ENCODE measurements at places on chromosomes 7 and 10.

DNA sequence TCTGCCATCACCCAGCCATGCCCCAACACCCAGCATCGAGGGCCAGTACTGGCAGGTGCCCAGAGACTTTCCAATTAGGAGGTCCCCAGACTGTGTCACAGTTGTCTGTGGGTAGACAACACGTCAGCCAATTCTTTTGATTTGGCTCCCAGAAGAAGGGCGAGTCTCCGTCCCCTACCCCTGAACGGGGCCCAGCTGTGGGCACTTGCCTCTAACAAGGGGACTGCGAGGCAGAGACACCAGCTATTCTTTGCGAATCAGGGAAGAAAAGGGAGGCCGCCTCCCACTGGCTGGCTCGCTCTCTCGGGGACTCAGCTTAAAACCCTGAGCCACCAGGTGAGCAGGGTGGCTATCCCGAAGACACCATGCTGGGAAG lies 167.3 kb downstream of the USP6NL start:
- DNase-seq: no peak

GRCh38 chr10:31697271-31698180 lies 231.1 kb downstream of the ARHGAP12 start:
- DNase-seq: no peak

GRCh38 chr7:114598946-114599345 lies 184.3 kb downstream of the FOXP2 start:
- no peak for DNase-seq

DNA sequence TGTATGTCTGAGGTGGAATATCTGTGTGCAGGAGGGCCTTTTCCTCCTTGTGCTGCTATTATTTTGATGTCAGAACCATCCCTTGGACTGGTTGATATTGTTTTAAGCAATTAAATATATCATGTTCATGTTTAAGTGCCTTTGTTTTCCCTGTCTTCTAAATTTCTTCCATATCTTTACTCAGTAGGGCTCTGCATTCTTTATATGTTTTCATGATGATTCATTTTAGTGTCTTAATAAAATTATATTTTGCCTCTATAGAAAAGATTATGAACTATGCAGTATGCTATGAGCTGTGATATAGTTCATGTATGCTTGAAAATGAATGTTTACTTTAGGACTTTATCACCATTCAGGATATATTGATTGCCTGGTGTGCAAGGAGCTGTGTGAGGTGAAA lies 34.8 kb downstream of the AHR start:
- DNase-seq: no peak

DNA sequence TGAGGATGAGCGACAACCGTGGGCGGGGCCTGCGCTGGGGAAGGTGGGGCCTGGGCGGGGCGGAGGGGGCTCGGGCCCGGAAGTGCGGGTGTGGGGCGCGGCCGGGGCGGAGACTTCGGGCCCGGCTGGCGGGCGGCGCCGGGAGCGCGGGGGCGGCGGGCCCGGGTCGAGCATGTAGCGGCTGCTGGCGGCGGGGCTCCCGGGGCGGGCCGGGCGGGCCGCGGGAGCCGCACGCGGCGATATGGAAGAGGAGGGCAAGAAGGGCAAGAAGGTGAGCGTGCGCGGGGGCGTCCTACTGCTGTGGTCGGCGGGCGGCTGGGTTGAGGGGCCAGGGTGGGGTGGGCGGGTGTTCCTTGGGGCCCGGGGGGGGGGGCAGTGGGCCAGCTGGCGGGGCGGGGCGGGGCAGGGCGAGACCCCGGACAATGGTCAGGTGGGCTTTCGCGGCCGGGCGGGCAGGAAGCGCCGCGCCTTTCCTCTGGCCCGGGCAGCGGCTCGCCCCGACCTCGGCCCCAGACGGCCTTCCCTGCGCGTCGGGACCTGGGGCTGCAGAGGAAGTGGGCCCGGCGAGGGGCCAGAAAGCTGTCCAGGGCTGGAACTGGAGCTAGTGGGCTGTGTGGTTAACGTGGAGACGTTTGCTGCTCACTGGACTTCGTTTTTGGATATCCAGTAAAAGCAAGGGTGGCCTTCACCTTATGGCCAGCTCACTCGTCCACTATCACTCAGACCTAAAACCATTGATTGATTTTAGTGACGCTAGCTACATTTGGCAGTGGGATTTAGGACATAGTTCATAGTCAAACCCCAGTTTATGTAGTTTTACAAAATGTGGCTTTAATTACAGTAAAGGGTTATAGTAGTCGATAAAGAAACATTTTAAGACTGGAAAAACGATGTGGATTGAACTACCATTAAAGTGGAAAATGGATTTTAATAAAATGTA lies at the start of gene CCM2:
Gene CCM2 (plus strand): TSS at position 109 of the 940 bp plus-strand sequence. CDS start 133 bp downstream, at position 242.
- DNase-seq: no peak

DNA sequence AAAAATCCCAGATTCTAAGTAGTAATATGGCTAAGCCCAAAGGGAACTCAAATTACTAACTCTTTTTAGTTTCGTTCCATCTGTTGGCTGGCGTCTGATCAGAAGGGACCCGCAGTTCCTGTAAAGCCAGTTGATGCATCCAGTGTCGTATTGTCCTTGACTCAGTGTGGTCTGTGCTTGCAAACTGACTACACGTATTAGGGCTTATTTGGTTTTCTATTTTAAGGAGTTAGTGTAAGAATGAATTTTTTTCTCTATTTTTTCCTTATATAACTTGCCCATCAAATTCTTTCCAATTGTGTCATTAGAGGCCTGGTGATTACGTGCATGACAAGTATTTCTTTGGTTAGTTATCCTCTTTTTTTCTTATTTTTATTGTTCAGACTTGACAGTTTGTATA lies 9.7 kb downstream of the ABCA13 start:
- DNase-seq: no peak

- DNase-seq: no peak
Measured at GRCh38 chr10:33697016-33697415, 362.5 kb upstream of the NRP1 start.

GRCh38 chr7:48259463-48260280 lies 88.4 kb downstream of the ABCA13 start:
- DNase-seq: no peak

DNA sequence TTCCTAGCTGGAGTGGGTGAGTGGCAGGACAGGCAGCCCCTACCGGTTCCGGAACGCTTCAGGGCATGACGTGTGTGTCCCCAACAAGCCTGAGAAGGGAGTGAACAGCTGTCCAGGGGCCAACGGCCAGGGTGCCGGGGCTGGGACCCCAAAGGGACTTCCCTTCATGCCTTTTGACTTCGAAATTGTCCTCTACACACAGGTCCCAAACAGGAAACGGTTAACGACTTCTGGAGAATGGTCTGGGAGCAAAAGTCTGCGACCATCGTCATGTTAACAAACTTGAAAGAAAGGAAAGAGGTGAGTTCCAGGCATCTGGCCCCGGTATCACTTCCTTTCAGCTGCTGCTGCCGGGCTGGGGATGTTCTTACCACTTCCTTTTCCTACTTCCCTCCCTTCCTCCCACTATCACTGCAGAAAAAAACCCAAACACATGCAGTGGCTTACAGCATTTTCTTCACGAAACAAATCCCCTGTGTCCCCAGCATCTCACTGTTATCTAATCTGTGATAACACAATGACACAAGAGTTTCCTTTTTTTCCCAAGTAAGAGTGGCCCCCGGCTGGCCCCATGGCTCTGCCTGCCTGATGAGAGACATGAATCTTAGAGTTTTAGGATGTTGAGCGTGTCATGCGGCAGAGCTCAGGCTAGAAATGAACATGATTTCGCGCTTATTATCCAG lies 63.2 kb downstream of the MKI67 start:
- DNase-seq: no peak

- no peak for DNase-seq
Measured at GRCh38 chr10:128054163-128054970, 71.9 kb downstream of the MKI67 start.

GRCh38 chr10:132499367-132499685 lies 38.3 kb upstream of the INPP5A start:
- DNase-seq: no peak

DNA sequence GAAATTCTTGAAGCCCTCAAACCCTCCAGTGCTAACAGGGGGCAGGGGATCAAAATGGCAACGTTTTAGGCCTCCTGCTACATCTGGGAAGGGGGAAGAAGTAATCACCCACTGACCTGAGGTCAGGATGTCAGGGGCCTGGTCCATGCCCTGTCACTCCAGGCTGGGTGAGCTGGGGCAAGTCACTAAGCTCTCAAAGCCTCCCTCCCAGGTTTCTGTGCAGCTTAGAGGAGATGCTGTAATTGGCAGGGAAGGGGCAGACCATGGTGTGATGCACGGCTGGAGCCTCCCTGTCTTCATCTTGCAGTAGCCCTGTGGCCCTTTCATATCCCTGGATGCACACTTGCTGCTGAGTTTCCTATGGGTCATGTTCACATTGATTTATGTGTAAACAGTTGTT lies 27.2 kb downstream of the LEP start:
- no peak for DNase-seq

- DNase-seq: no peak
Measured at GRCh38 chr10:128922172-128922571, 544.9 kb upstream of the MGMT start.

GRCh38 chr10:112973046-112973445 lies 23.0 kb downstream of the TCF7L2 start:
- no peak for DNase-seq

- no peak for DNase-seq
Measured at GRCh38 chr10:13346283-13347042, 1.6 kb downstream of the SEPHS1 start.

DNA sequence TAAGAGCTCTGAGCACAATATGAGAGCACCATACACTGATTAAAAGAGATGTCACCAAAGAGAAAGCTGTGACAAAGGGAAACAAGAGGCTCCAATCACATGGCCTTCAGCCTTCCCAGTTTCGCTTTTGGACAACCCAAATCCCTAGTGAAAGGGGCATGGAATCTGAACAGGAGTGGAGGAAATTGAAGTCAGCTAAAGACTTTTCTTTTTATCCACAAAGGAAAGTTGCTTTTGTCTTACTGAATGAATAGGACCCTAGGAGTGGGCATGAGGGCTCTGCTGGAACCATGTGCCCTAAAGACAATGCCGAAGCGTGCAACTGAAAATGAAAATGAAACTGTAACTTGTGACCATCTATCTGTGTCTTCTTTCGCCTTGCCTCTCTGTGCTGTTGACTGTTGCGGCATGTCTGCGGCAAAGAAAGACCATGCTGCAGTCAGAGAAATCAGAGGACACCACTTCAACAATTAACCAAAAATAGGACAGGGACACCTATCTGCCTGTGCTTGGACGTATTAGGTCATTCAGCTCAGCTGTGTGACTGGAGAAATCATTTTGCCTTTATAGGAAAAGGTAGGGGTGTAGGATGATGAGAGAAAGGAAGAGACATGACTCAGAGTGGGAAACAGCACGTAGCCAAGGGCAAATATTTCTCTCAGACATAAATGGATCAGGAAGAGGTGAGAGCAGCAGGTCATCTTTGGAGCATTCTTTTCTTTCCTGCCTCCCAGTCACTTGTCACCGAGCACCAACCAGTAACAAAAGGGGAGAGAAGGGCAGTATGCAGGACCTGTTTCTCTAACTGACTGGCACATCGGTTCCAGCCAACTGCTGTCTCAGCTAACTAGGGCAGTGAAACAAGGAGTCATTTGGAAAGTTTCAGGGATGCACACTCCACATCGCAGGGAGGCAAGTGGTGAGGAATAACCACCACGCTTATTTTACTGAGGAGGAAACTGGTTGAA lies 12.3 kb downstream of the CAV2 start:
- DNase-seq: no peak

GRCh38 chr7:5578495-5578894 lies 154.9 kb upstream of the TNRC18 start:
- no peak for DNase-seq

DNA sequence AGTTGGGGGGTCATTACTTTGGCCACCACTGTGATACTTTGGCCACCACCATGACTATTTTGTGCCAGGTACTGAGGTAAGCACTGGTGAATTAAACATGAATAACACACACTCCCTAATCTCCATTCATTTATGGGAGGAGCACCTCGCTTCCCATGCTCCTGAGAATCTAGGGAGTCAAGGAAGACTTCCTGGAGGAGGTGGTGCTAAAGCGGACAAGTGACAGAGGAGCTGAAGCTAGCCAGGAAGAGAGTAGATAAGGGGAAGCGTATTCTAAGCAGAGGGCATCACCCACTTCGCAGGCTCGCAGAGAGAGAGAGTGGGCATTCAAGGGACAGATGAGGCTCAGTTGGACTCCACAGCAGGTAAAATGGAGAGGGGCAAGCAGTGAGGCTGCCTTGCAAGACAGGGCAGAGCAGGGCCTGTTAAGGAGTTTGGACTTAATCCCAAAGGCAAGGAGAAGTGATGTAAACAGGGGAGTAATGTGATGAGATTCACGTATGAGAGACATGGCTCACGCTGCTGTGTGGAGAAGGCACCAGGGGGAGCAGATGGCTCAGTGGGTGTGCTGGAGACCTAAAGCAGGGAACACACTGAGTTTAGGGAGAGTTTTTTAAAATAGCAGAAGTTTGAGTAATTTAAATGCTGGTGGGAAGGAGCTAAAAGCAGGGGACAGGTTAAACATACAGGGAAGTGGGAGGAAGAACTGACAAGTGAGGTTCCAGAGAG lies 21.3 kb upstream of the TMEM248 start:
- DNase-seq: no peak

- no peak for DNase-seq
Measured at GRCh38 chr7:150753239-150753638, 16.0 kb downstream of the GIMAP5 start.

DNA sequence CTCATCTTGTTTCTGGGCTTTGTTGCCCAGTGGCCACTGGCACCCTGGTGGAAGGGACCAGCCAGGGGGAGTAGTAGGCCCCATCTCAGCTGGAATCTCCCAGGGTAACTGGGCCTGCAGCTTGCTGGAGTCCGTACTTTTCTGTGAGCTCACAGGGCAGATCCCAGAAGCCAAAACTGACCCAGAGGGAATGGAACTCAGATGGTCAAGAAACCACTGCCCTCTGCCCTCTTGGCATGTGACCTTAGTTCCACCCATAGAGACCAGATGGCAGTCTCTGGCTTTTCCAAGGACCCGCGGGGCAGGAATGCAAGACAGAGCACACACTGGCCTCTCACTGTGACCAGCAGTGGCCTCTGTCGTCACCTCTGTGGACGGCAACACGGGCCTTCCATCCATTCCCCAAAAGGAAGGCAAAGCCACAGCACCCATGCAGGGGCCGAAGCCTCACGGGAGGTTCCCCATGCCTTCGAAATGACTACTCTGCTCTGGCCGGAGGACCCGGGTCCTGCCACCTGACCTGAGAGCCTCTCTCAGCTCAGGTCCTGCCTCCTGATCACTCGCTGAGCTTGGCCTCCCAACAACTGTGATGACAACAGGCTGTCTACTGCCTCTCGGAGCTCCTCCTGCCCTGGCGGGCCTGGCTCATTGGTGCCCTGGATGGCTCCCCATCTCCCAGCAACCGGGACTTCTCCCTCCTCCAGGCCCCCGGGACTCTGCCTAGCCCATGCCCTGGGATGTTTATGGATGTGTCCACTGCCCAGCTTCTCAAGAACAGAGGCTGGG lies 29.9 kb downstream of the MYL10 start:
- DNase-seq: no peak

GRCh38 chr10:32461203-32461602 lies 15.3 kb downstream of the CCDC7 start:
- no peak for DNase-seq
